ENCODE measurements at places on chromosomes 5 and 9. TPM values are rescaled to one million over a fixed set of nuclear protein-coding genes. Genes with fewer than 3 reads are reported as not detected.
A peak's percentile ranks its signal among the peaks of the same experiment; 100 is the strongest.

DNA sequence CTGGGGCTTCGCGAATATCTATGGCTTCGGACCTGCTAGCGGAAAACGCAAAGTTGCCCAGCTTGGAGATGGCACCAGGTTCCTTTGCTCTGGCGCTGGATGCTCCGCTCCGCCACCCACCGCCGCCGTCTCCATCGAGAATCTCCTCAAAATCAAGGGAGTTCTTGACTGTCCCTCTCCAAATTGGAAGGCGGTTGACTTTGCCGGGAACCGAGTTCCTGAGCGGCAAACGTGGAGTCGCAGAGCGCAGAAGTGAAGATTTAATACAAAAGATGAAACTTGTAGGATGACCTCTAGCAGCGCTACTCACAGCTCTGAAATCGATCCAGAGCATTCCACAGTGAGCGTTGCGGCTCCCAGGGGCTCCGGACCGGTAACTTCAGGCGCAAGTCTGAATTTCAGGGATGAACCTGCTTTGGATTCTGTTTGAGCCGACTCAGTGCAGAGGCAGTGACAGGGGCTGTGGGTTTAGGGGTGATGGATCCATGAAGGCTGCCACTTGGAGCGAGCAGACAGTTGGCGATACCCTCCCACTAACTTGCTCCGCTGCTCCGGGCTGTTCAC, 1641.5 kb upstream of the C9orf72 start:
- DNase-seq: no peak

DNA sequence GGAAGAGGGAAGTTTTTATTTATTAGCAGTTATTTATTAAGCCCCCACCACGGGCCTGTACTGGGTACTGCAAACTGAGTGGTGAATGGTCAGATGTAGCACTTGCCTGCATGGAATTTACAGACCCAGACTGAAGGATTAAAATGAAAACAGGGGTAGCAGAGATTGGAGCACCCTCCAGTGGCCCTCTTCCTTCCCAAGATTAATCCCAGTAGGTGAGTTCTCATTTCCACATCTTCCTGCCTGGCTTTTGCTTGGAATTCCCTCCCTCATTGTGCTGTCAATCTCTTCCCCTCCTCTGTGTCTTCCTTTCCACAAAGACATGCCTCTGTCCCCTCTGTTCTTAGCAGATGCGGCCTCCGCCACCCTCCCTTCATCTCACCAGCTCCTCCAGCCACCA, 39.2 kb downstream of the MVB12B start:
- DNase-seq: no peak

DNA sequence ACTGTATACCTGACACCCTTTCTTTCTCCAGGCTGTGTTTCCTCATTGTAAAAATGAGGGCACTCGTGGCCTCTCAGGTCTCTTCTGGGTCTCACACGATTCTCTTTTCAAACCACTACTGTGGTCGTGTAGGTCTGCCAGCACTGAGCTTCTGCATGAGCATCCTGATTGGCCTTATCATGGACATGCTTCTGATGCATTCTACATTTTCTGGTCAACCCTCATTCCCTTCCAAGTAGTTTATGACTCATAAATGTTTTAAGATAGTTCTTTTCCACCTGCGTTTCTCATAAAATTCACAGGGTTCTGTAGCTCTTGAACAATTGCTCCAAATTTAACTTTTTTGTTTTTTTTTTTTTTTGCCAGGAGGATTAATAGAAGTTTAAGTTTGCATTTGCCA, 294.8 kb downstream of the KCTD16 start:
- DNase-seq: no peak

DNA sequence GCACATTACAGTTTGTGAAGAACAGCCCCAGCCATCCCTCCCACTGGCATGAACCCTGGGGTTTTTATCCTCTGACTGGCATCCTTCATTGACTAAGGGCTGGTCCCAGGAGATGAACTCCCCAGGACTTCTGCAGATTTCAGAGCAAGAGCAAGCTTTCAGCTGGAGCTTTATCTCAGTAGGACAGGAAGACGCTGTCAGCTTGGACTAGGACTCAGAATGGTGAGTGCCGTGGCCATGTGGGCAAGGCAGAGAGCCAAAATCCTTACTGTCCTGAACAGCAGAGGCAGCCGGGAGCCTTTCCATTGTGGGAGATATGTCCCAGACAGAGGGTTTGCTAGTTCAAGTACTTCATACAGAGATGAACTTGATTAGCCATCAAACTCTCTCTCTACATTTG, 3.2 kb upstream of the ACOT12 start:
- DNase-seq: no peak

GRCh38 chr5:39424736-39425637, at the start of gene DAB2:
DAB2 (minus strand) TSS chr5:39424980; CDS start chr5:39394320, 30,660 bp downstream.
- DNase-seq: peak; percentile 42

Gene AFAP1L1
- total RNA-seq: 0.27 TPM

- DNase-seq: no peak
Measured at GRCh38 chr5:59445741-59446140, 447.8 kb downstream of the PDE4D start.

Gene GMCL2
- not detected for total RNA-seq

- no peak for DNase-seq
Measured at GRCh38 chr9:89669361-89669842, 64.6 kb downstream of the GADD45G start.

GRCh38 chr9:91714020-91714806, 235.8 kb downstream of the ROR2 start:
- DNase-seq: no peak

GRCh38 chr5:110441035-110441434, 285.4 kb downstream of the TMEM232 start:
- no peak for DNase-seq

- peak; percentile 76 for DNase-seq
Measured at GRCh38 chr9:34375901-34376595, 650 bp downstream of the MYORG start.

GRCh38 chr5:36624277-36624676, 17.9 kb downstream of the SLC1A3 start:
- no peak for DNase-seq

DNA sequence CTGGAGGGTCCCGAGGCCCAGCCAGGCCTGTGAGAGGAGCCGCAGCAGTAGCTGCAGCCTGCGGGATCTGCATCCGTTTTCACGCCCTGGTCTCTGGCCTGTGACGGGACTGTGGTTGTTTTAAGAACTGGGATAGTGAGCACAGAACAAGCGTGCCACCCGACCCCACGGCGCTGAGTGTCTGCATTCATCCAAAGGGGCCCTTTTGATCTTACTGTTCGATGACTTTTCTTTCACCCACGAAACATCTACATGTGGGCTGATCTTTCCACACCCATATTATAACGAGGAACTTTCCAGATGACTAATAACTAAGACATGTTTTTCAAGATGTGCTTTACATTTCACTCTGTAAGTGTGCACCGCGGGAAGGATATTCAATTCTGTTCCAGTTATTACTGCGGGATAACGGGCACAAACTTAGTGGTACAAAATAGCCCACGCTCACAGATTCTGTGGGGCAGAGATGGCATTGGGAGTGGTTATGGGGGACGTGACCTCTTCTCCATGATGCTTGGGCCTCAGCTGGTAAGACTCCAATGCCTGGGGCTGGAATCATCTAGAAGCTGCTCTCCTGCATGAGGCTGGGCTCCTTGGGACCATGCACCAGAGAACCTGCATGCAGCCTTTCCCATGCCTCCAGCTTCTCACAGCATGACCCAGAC, 165.0 kb downstream of the SYK start:
- no peak for DNase-seq

- DNase-seq: no peak
Measured at GRCh38 chr5:132258102-132259068, 889 bp downstream of the PDLIM4 start.

DNA sequence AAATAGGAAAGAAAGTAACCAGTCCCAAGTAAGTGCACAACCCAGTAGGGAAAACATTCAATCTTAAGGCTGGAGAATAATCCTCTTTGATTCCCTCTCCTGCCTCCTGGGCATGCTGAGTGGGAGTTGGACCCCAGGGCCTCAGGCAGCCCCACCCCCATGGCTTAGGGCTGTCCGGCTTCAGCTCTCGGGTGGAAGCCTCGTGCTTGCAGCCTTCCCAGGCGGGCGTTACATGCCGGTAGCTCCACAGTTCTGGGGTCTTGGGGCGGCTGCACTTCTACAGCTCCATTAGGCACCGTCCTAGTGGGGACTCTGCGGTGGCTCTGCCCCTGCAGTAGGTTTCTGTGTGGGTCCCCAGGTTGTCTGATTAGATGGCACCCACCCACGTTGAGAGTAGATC, 10.1 kb downstream of the GLIPR2 start:
- no peak for DNase-seq

GRCh38 chr5:174522480-174523260, 201.7 kb upstream of the MSX2 start:
- no peak for DNase-seq

DNA sequence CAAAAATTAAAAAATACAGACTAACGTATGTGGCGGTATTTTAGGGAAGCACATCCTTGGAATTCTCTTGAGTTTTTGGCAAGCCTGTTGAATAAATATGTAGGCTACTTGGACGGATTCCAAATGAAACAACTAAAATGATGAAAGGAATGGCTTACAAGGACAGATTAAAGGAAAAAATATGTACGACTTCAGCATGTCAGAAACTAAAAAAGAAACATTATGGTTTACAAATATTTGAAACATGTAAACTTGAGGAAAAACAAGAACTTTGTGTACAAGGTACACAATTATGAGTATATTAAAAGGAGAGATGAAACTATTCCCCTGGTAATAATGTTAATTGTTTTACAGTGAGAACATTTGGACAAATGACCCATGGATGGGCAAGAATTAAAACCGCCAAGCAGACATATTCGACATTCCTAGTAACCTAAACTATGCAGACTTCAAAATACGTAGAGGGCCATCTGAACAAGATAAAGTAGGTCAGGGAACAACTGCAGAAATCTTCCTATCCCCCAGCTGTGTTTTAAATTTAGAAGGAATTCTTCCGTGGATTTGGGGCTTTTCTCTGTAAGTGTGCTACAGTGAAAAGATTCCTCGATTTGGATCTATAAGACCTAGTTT, 12.5 kb downstream of the EDIL3 start:
- no peak for DNase-seq

- no peak for DNase-seq
Measured at GRCh38 chr5:32155211-32155610, 18.9 kb downstream of the GOLPH3 start.

DNA sequence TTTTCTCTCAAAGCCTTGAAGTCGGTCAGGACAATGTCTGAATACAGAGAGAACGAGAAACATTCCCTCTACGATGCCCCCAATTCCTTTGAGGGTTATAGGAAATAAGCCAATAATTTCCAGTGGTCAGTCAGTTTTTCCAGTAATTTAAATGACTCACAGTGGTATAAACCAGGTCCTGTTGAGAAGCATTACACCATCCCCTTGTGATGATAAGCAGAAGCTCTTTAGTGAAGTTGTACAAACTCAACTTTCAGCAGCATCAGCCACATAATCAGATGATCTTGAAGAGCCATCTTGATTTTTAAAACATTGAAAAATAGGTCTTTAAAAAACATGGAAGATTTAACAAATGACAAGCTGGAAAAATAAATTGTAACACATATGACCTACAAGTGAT, 173.9 kb upstream of the ZNF462 start:
- DNase-seq: no peak

DNA sequence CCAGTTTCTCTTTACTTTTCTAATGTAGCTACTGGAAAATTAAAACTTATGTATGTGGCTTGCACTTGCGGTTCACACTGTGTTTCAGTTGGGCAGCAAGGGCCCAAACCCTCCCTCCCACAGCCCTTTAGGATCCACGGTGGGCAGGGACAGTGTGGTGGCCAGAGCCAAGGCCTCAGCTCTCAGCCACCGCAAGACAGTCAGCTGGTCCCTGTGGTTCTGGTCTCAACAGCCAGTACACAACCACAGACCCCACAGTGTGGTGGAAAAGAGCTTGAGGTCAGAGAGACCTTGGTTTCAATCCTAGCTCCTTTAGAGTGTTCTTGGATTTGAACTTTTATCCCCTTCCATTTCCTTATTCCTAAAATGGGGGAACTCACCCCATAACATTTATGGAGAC, 153.0 kb upstream of the SMIM23 start:
- DNase-seq: no peak

Gene CDX1
- total RNA-seq: not detected

Gene CCNO
- not detected for total RNA-seq

DNA sequence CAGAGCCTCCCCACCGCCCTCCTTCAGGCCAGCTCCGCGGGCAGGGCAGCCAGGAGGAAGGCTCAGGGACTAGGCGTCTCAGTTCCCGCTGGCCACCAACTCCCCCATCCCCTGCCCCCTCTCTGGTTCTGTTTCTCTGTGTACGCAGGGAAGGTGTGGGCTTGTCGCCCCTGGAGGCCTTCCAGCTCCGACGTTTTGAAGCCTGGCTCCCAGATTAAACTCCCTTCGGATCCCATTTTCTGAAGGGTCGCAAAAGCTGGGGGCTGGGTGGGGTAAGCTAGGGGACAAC, 346 bp downstream of the ATOX1 start:
- no peak for DNase-seq

GRCh38 chr9:12544700-12545099, 148.5 kb upstream of the TYRP1 start:
- DNase-seq: no peak

DNA sequence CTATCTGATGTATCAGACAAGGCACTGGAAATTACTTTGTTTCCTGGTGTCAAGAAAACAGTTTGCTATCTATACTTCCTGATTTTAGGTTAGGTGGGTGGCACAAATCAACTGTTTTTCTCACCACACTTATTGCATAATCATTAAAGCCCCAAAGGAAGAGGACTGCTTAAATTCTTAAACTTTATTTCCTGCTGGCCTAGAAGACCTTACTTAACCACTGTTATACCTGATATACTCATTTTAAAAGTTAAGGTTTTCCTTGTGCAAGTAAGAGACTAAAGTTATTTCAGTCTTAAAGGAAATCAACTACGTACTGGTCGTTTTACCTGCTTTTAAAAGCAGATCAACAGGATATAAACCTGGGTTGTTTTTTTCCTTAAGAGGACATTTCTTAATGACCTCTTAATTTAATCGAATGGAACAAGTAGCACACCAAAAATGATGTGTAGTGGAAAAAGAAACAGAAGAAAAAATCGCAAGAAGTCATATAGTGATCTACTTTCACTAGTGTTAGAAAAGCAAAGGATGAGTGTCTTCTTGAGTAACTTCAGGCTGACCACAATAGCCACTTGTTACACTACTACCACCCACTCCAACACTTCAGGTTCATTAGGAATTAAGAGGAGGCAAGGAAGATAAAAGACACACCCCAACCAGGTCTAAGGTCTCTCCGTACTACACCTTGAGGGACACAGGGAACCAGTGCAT, 974 bp downstream of the CLINT1 start:
- DNase-seq: peak; percentile 28

Measured in naive thymus-derived CD8-positive, alpha-beta T cell (primary cell).